ENCODE measurements at places on chromosomes 16 and 17.

DNA sequence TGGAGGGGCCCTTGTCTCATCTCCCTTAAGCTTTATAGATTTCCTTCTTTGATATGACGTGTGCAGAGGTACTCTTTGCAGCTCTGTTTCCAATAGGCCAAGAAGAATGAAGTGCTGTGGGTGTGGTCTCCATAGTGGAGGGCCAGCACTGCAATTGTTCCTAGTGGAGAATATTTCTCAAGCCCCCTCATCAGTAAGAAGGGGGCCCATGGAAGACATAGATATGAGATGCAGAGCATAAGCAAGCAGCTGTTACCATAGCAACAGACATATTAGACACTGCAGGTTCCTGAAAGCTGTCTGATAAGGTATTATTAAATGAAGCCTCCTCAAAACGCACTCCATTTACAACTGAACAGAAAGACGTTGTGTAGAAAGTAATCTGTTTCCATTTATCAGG is 240.7 kb downstream of the ZFHX3 start:
- H3K27me3 ChIP-seq: no peaks in the 10 kb centered on the region
- no peak overlapping the region for H3K27ac ChIP-seq
- no peaks in the 10 kb centered on the region for H3K4me1 ChIP-seq

- H3K27me3 ChIP-seq: peaks cover 57% of the 10 kb centered on the region
- H3K27ac ChIP-seq: no peak overlapping the region
- no peak for DNase-seq
- no peaks in the 10 kb centered on the region for H3K4me1 ChIP-seq
- H3K4me3 ChIP-seq: no peak overlapping the region
- no peaks in the 10 kb centered on the region for H3K36me3 ChIP-seq
Measured at GRCh38 chr17:36812762-36813161, 124.5 kb upstream of the LHX1 start.

DNA sequence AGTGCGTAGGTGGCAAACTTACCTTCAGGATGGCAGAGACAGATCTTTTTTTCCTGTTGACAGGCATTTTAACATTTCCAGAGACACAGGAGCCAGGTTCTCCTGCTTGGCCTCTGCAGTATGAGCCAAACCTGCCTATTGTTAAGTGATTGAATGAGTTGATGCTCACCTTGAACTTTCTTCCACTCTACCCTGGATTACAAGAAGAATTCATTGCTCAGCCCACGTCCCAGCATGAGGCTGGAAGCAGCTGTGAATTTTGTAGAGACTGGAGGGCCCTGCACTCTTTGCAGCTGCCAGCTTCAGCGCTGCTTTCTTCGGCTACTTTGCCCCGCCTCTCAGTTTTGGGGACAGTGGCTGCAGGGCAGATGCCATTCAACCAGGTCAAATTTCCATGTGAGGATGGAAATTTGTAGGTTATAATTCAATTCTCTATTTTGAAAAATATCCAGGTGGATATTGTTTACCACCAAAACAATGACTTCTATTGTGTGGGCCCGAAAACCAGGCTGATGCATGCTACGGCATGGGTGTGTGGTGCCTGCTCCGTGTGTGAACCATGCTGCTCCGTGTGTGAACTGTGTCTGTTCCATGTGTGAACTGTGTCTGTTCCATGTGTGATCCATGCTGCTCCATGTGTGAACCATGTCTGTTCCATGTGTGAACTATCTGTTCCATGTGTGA is 75.2 kb upstream of the METTL9 start:
- no peak overlapping the region for H3K27ac ChIP-seq
- peaks cover 8% of the 10 kb centered on the region for H3K27me3 ChIP-seq
- H3K4me3 ChIP-seq: no peak overlapping the region

DNA sequence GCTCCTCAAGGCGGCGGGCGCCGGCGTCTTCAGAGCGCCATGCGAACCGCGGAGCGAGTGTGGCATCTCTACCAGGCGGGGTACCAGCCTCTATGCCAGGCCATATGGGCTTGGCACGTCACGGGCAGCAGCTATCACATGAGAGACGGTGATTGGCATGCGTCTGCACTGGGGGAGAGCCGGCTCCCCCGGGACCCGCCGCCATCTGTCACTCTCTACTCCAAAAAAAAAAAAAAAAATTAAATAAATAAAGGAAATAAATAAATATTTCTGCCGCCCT is at the start of gene NEUROD2:
TSS of gene NEUROD2 (minus strand) at position 70 of the 280 bp plus-strand sequence. CDS start 1,321 bp downstream, outside the sequence.
- H3K4me1 ChIP-seq: peaks cover 12% of the 10 kb centered on the region
- no peak for DNase-seq
- no peaks in the 10 kb centered on the region for H3K36me3 ChIP-seq
- H3K27ac ChIP-seq: no peak within 1 kb of the TSS
- H3K4me3 ChIP-seq: no peak within 1 kb of the TSS
- H3K27me3 ChIP-seq: peaks cover 55% of the 10 kb centered on the region

- H3K36me3 ChIP-seq: peaks cover 9% of the 10 kb centered on the region
- DNase-seq: no peak
- no peak overlapping the region for H3K27ac ChIP-seq
- no peaks in the 10 kb centered on the region for H3K4me1 ChIP-seq
- no peak overlapping the region for H3K4me3 ChIP-seq
Measured at GRCh38 chr17:2449486-2449885, 48.6 kb upstream of the MNT start.

DNA sequence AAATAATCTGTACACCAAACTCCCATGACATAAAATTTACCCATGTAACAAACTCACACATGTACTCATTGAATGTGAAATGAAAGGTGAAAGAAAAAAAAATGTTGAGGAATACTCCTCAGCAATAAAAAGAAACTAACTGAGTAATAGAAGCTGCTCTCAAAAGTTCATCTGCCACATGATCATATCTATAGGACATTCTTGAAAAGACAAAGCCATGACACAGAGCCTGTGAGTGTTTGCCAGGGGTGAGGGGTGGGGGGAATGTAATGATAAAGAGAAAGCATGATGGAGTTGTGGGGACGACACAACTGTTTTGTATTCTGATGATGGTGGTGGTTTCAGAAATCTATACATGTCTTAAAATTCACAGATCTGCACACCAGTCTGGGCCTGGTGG is 52.2 kb upstream of the TMC5 start:
- H3K27me3 ChIP-seq: no peaks in the 10 kb centered on the region
- no peak for DNase-seq
- H3K36me3 ChIP-seq: no peaks in the 10 kb centered on the region
- H3K27ac ChIP-seq: no peak overlapping the region

DNA sequence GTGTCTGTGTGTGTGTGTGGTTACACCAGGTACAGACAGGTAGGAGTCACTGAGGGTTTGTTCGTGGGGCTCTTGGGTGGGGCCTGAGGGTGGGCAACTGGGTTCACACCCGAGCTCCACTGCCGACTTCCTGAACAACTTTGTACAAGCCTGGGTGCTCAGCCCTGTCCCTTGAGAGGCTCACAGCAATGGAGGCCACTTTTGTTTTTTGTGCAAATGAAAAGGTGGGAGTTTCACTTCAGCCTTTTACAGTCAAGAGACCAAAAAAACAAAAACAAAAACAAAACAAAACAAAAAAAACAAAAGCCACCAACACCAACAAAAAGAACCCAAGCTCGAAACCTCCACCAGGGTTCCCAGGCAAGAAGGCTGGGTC is 2.4 kb downstream of the RHBDF2 start:
- no peaks in the 10 kb centered on the region for H3K27me3 ChIP-seq
- DNase-seq: no peak
- peaks cover 77% of the 10 kb centered on the region for H3K4me1 ChIP-seq
- peak overlapping the region; percentile 78 for H3K27ac ChIP-seq

- H3K27ac ChIP-seq: peak overlapping the region; percentile 90
- H3K27me3 ChIP-seq: no peaks in the 10 kb centered on the region
- H3K4me1 ChIP-seq: peaks cover 42% of the 10 kb centered on the region
- DNase-seq: peak; percentile 74
- H3K4me3 ChIP-seq: peak overlapping the region; percentile 48
Measured at GRCh38 chr17:41308251-41308917, 725 bp downstream of the KRTAP16-1 start.

DNA sequence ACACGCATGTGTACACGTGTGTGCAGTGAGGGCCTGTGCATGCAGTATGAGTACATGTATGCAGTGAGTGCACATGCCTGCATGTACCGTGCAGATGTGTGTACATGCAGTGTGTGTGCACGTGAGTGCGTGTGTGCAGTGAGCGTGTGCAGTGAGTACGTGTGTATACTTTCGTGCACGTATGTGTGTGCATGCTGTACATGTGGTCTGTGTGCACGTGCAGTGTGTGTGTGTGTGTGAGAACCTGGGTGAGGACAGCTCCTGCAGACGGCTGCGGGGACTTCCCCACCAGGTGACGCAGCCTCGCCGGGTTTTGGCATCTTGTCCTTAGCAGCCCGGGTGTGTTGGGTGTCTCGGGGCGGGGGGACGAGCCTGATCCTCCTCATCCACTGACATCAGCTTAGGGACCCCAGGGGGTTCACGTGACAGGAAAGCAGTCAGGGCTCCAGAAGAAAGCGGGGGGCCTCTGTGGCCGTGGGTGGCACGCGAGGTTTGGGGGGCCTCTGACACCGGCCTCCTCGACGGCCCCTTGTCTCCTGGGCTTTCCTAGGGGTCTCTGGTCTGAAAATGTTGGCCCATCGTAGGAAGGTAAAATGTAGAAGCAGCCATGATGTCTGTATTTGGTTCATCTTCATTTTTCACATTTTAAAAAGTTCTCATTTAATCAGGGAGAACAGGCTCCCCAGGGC is 119.6 kb upstream of the ZNF750 start:
- no peaks in the 10 kb centered on the region for H3K27me3 ChIP-seq
- H3K27ac ChIP-seq: no peak overlapping the region
- DNase-seq: no peak
- peaks cover 7% of the 10 kb centered on the region for H3K4me1 ChIP-seq

DNA sequence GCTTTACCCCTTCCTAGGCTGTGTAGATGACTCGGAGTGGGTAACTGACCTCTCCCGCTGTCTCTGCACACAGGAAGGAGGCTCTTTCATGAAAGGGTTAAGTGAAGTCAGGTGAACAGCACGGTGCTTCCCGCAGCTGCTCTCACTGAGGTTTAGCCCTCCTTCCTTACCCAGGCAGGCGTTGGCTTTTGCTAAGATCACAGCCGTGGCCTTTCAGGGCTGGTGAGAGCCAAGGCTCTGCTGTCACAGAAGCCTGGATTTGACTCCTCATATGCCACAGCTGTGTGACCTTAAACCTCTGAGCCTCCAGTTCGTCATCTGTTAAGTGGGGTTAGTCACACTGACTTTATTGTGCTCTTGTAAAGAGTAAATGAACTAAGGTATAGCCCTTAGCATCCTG is 90.9 kb upstream of the PLCG2 start:
- H3K27ac ChIP-seq: peak overlapping the region; percentile 49
- peaks cover 16% of the 10 kb centered on the region for H3K4me1 ChIP-seq
- no peaks in the 10 kb centered on the region for H3K27me3 ChIP-seq
- peaks cover 23% of the 10 kb centered on the region for H3K36me3 ChIP-seq
- DNase-seq: peak; percentile 42

DNA sequence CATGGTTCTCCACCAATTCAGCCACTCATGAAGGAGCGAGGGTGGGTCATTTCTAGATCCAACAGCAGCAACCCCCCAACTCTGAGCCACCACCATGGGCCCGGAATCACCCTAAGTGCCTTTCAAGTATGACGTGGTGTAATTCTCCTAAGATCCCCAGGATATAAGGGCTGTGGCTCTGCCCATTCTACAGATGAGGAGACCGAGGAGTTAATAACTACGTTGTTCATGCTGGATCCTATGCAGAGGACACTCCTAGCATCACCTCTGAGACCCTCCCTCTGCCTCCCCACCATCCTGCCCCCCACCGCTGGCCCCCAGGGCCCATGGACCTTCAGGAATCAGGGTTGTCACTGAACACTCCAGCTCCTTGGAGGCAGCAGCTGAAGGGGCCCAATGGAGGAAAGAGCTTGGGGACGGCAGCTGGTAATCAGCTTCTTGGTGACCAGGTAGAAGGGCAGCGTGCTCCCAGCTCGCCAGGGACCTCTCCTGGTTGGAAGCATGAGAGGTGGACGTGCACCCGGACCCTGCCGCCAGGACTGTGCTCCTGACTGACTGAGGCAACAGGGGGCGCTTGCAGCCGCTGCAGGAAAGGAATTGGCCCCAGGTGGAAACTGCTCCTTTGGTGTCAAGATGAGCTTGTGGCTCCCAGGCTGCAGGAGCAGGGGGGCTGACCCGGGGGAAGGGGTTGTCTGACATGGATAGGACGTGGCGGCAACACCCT is 28.2 kb upstream of the CACNG1 start:
- DNase-seq: no peak
- H3K27me3 ChIP-seq: no peaks in the 10 kb centered on the region
- H3K4me1 ChIP-seq: no peaks in the 10 kb centered on the region
- no peak overlapping the region for H3K4me3 ChIP-seq
- H3K27ac ChIP-seq: no peak overlapping the region

GRCh38 chr17:43655693-43656255 is 5.9 kb downstream of the MEOX1 start:
- H3K27ac ChIP-seq: peak overlapping the region; percentile 54
- no peaks in the 10 kb centered on the region for H3K36me3 ChIP-seq
- no peak overlapping the region for H3K4me3 ChIP-seq
- no peak for DNase-seq
- peaks cover 21% of the 10 kb centered on the region for H3K4me1 ChIP-seq
- peaks cover 5% of the 10 kb centered on the region for H3K27me3 ChIP-seq

DNA sequence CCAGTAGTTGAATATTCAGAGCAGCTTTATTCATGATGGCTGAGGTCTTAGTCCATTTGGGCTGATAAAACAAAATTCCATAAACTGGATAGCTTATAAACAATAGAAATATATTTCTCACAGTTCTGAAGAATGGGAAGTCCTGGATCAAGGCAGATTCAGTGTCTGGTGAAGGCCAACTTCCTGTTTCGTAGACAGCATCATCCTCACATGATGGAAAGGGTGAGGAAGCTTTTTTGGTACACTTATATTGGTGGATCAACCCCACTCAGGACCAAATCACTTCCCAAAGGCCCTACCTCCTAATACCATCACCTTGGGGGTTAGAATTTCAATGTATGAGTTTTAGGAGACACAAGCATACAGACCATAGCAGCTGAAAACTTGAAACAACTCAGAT is 224.2 kb downstream of the CYB561 start:
- H3K27me3 ChIP-seq: no peaks in the 10 kb centered on the region
- no peak overlapping the region for H3K4me3 ChIP-seq
- no peaks in the 10 kb centered on the region for H3K4me1 ChIP-seq
- no peak for DNase-seq
- no peaks in the 10 kb centered on the region for H3K36me3 ChIP-seq
- no peak overlapping the region for H3K27ac ChIP-seq

DNA sequence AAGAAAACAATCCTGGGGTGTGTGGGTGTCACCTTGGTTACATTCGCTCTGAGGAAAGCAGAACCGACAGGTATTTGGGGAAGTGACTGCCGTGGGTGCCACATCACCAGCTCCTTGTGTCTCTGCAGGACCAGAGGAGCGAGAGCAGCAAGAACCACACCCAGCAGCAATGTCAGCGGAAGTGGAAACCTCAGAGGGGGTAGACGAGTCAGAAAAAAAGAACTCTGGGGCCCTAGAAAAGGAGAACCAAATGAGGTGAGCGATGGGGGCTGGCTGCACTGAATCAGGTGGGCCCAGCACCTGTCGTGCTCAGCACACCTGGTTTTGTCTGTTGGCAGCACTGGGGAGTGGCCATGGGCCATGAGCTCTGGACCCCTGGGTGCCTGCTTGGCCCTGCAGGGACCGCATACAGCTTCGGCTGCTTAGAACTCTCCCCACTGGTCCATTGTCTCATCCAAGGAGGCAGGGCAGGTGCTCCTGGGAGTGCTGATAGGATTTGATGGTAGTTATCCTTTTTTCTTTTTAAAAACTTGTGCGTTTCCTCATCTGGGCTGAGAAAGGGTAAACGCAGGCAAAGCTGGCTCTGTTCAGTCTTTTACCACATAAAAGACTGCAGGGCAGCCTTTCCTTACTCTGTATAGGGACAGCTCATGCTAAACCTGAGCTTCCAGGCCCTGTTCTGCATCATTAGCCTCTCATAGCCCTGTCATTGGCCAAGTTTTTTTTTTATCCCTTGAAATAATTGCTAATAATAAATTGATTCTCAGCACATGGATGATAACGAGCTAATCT is 29.4 kb downstream of the HMOX2 start:
- peak overlapping the region; percentile 95 for H3K27ac ChIP-seq
- peaks cover 61% of the 10 kb centered on the region for H3K4me1 ChIP-seq
- H3K36me3 ChIP-seq: peaks cover 63% of the 10 kb centered on the region
- H3K4me3 ChIP-seq: peak overlapping the region; percentile 73
- no peaks in the 10 kb centered on the region for H3K27me3 ChIP-seq
